ENCODE measurements at places on chromosomes 7 and 10.

DNA sequence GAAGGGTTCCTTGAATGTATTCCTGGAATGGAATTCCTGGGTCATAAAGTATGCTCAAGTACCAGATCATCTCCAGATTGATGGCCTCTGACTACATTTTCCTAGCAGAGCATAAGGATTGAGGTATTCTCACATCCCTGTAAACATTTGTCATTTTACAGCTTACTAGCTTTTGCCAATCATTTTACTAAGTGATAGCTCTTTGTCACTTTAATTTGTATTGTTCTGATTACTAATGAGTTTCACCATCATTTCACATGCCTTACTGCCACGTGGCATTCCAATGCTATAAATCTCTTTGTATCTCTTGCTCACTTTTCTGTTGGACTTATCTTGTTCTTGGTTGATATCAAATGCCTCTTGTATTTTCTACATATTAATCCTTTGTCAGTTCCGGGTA lies 68.6 kb upstream of the CACNB2 start:
- no peaks in the 10 kb centered on the region for H3K27me3 ChIP-seq
- H3K36me3 ChIP-seq: no peaks in the 10 kb centered on the region
- H3K4me3 ChIP-seq: no peak overlapping the region
- DNase-seq: no peak

DNA sequence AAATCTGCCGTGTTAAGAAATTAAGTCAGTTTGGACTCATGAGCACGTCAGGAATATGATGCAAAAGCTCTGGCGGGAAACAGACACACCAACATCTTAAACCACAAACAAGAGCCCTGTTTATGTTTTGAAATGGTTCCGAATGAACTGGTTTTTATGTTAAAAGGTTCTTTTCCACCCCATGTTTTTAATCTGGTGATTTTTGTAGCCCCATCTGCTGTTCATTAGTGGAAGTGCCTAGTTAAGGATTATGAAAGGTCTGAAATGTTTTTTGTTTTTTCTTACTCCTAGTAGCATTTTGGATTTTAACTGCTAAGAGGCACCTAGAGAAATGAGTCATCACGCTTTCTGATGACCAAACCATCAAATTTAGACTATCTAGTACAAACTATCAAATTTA lies 404.1 kb upstream of the MKI67 start:
- H3K27me3 ChIP-seq: peaks cover 2% of the 10 kb centered on the region
- H3K4me3 ChIP-seq: no peak overlapping the region
- no peak for DNase-seq
- H3K27ac ChIP-seq: no peak overlapping the region

GRCh38 chr7:151834271-151835035 lies 42.5 kb downstream of the PRKAG2 start:
- no peaks in the 10 kb centered on the region for H3K4me1 ChIP-seq
- H3K4me3 ChIP-seq: no peak overlapping the region
- H3K36me3 ChIP-seq: no peaks in the 10 kb centered on the region
- peaks cover 2% of the 10 kb centered on the region for H3K27me3 ChIP-seq
- no peak overlapping the region for H3K27ac ChIP-seq

DNA sequence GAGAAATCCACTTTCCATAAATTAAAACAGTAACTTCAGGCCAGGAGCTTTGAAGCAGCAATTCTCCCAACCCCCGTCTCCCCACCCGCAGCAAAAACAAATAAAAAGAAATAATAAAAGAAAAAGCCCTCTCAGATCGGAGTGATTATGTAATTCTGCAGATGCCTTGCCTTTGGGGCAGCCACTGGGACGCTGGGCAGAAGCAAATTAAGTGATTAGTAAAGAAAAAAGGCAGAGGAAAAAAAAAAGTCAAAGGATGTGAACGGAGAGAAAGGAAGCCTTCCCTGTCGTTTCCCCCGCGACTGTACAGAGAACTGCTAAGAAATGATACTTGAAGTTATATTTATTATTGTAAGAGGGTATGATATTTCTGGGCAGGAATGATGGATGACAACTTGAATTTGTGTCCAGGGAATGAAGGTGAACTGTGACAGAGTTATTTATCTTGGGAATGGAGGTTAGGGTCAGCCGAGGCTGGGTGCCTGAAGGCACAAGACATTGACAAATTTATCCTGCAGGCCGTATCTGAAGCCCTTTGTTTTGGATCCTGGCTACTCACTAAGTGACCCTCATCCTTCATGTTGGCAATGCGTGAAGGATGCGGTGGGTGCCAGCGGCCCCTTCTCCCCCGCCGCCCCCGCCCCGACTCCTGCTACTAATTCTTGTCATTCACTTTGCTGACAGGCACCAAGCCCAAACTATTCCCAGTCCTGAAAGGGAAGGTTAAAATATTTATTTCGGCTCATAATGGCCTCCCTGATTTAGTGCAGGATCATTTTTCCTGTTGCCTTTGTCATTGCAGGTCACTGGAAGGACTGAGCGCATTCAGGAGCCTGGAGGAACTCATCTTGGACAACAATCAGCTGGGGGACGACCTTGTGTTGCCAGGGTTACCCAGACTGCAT lies 604.0 kb downstream of the LRMDA start:
- DNase-seq: no peak
- H3K27ac ChIP-seq: no peak overlapping the region
- H3K36me3 ChIP-seq: no peaks in the 10 kb centered on the region
- H3K4me1 ChIP-seq: peaks cover 3% of the 10 kb centered on the region
- H3K27me3 ChIP-seq: no peaks in the 10 kb centered on the region
- peak overlapping the region; percentile 49 for H3K4me3 ChIP-seq

- no peak overlapping the region for H3K27ac ChIP-seq
- H3K27me3 ChIP-seq: peaks cover 3% of the 10 kb centered on the region
- no peaks in the 10 kb centered on the region for H3K4me1 ChIP-seq
- no peak overlapping the region for H3K4me3 ChIP-seq
- DNase-seq: no peak
- no peaks in the 10 kb centered on the region for H3K36me3 ChIP-seq
These were observed 753.8 kb downstream of the GRID1 start for GRCh38 chr10:85612833-85613232.

Measured in psoas muscle (tissue), 8 donors.